ENCODE measurements at places on chromosomes 2 and 18. TPM values are rescaled to one million over a fixed set of nuclear protein-coding genes. Genes with fewer than 3 reads are reported as not detected.
A peak's percentile ranks its signal among the peaks of the same experiment; 100 is the strongest.

GRCh38 chr2:136770384-136770783, 5.0 kb downstream of the THSD7B start:
- H3K27ac ChIP-seq, result no peak overlapping the region
- peaks cover 63% of the 10 kb centered on the region for H3K27me3 ChIP-seq
- no peaks in the 10 kb centered on the region for H3K36me3 ChIP-seq
- no peak for DNase-seq
- no peaks in the 10 kb centered on the region for H3K4me1 ChIP-seq

DNA sequence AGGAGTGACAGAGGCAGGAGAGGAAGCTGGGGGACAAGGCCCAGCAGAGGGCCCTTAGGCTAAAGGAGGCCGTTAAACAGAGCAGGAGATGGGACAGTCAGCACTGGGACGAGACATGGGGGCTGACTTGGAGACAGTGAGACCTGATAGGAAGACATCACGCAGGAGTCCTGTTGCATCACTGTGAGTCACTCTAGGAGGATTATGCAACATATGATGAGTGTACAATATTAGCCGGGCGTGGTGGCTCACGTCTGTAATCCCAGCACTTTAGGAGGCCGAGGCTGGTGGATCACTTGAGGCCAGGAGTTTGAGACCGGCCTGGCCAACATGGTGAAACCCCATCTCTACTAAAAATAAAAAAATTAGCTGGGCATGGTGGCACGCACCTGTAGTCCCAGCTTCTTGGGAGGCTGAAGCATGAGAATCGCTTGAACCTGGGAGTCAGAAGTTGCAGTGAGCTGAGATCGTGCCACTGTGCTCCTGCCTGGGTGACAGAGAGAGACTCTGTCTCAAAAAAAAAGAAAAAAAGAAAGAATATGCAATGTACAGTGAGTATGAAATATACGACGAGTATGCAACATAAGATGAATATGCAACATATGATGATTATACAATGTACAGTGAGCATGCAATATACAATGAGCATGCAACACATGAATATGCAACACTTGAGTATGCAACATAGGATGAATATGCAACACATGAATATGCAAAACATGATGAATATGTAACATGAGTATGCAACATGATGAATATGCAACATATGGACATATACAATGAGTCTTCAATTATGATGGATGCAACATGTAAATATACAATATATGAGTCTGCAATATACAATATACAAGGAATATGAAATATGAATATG, 83.3 kb upstream of the ID2 start:
- H3K27ac ChIP-seq, result peak overlapping the region; percentile 68
- H3K36me3 ChIP-seq, result no peaks in the 10 kb centered on the region
- peaks cover 22% of the 10 kb centered on the region for H3K4me1 ChIP-seq

Gene ATP6V1B1
- total RNA-seq, result not detected

Gene MAL
- 1.6 TPM for total RNA-seq

All from PC-3 (cell line).